ENCODE measurements at places on chromosomes 5 and 9.

DNA sequence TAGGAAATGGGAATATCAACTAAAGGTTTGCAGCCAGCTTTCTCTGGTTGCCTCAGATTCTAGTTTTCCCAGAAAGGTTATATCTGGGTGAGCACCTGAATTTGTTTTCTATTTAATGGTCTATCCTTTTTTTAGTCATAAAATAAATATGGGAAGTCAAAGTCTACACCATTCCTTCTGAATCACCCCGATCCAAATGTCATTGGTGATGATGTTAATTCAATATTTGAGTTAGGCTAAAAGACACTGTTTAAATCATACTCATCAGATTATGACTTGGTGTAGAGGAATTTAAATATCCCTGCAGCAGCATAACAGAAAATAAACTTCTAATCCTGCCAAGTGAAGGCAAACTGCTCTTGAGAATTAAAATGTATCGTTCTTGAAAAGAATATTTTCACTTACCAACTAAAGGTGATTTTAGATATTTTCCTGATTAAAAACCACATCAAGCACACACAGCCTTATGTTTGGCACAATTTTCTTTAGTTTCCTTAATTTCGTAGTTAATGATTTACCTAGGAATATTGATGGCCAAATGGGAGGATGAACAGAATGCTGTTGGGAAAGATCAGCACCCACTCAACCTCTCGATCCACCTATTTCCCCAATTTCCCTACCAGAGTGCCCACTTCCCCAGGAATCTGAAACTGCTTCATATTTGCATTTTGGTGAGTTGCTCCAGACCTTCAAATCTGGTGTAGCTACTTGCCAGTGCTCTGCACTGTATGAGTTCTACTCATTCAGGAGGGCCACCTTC lies 103.1 kb upstream of the TSLP start:
- no peak for DNase-seq

GRCh38 chr9:37456817-37457216 lies 8.4 kb downstream of the ZBTB5 start:
- DNase-seq = no peak

- no peak for DNase-seq
Observed at GRCh38 chr9:127451608-127451857, 223 bp downstream of the LRSAM1 start.

GRCh38 chr5:102313912-102314311 lies 17.8 kb upstream of the SLCO4C1 start:
- no peak for DNase-seq

DNA sequence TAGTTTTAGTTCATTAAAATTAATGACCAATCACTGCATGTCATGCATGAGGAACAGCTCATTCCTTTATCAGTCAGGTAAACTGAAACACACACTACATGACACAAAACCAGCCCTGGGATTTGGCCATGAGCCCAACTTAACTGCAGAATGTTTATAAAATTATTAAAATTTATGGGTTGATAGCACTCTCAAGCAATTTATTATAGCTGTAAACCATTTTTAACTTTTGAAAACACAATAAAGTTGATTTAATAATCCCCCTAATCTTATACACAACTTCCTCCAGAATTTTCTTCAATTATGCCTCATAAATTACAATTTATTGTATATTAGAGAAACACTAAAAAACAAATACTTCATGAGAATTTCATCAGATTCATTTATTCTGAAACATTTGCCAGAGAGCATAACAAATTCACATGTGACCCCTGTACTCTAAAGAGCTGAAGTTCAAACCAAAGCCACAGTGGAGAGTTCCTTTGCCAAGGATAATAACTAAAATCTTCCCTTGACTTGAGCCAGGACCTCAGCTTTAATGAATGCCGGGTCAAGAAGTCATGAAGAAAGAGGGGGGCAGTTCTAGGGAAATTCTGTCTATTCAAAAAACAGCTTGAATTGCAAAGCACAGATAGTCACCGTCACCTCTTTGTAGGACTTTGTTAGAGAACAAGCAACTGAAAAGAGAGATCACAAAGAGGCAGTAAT lies 763.7 kb upstream of the GRAMD2B start:
- no peak for DNase-seq

GRCh38 chr5:50863534-50864170 lies 197.2 kb downstream of the PARP8 start:
- DNase-seq = no peak

GRCh38 chr9:6147846-6148245 lies 67.8 kb upstream of the IL33 start:
- DNase-seq = no peak

GRCh38 chr9:92607088-92607487 lies 62.8 kb downstream of the IPPK start:
- no peak for DNase-seq

DNA sequence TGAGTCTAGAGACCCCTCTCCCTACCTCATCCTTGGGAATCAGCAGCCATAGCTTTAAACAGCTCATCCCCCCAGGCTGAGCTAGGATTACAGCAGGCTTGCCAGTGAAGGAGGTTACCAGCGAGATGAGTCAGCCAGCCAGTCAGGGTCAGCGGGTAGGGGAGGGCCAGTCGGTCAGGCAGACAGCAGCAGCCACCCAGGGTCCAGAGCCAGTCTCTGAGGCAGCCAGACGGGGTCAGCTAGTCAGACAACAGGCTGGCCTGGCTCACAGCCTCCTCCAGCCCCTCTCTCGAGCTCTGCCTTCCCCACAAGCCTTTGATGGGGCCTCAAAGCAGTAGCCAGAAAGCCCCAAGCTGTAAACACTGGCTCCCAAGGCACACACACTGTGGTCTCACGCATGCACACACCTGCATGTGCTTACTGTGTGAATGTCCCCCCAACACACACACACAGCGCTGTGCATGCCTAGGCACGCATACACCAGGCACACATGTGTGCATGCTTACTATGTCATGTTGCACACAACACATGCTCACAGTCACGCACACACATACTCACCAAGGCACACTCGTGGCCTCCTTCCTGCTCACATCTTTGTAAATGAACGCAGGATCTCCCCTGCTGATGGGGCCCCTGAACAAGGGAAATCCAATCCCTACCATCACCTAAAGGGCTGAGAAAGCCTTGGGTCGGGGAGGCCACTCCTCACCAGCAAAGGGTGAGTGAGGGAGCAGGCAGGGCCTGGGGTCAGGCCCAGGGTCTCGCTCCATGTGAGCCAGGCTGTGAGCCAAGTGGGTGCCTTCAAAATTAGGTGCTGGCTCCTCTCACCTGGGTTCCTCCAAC lies 28.2 kb upstream of the CPLX2 start:
- DNase-seq = no peak

DNA sequence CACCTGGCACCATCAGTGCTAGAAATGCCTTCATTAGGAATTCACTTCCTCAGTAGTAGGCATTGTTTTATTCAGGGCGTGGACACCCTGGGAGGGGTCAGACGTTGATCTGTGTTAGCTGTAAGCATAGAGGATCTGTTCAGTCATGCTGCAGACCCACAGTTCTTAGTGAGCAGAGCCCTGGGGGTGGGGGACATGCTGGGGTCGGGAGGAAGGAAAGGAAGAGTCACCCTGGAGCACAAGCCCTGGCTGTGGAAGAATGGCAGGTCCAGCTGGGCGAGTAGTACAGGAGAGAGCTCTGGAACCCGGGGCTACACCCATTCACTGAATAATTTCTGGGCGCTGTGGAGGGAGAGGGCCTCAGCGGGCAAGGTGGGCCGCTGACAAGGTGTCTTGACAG lies 172.5 kb downstream of the FSTL4 start:
- no peak for DNase-seq

- DNase-seq = no peak
Observed at GRCh38 chr9:105150991-105151685, 93.3 kb upstream of the SLC44A1 start.

DNA sequence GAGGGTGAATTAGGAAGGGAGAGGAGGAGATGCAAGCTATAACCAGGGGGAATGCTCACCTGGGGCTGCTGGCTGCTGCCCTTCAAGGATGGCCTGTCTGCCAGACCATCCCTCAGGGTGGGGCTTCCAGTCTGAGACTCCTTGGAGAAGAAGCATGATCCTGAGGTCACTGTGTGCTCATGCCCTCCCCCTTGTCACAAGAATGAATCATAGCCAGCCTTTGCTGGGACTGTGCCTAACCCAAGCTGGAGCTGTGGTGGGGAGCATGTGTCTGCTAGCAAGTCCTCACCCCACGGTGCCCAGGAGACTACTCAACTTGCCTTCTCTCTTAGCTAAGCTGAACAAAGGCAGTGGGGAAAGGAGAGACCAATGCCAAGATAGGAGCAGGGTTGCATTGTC lies 463.6 kb downstream of the SPOCK1 start:
- no peak for DNase-seq

GRCh38 chr9:28287455-28287854 lies 714.2 kb upstream of the C9orf72 start:
- DNase-seq = no peak

DNA sequence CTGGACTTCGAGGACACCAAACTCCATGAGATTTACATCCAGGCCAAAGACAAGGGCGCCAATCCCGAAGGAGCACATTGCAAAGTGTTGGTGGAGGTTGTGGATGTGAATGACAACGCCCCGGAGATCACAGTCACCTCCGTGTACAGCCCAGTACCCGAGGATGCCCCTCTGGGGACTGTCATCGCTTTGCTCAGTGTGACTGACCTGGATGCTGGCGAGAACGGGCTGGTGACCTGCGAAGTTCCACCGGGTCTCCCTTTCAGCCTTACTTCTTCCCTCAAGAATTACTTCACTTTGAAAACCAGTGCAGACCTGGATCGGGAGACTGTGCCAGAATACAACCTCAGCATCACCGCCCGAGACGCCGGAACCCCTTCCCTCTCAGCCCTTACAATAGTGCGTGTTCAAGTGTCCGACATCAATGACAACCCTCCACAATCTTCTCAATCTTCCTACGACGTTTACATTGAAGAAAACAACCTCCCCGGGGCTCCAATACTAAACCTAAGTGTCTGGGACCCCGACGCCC lies 1.3 kb downstream of the PCDHGC3 start:
- no peak for DNase-seq

DNA sequence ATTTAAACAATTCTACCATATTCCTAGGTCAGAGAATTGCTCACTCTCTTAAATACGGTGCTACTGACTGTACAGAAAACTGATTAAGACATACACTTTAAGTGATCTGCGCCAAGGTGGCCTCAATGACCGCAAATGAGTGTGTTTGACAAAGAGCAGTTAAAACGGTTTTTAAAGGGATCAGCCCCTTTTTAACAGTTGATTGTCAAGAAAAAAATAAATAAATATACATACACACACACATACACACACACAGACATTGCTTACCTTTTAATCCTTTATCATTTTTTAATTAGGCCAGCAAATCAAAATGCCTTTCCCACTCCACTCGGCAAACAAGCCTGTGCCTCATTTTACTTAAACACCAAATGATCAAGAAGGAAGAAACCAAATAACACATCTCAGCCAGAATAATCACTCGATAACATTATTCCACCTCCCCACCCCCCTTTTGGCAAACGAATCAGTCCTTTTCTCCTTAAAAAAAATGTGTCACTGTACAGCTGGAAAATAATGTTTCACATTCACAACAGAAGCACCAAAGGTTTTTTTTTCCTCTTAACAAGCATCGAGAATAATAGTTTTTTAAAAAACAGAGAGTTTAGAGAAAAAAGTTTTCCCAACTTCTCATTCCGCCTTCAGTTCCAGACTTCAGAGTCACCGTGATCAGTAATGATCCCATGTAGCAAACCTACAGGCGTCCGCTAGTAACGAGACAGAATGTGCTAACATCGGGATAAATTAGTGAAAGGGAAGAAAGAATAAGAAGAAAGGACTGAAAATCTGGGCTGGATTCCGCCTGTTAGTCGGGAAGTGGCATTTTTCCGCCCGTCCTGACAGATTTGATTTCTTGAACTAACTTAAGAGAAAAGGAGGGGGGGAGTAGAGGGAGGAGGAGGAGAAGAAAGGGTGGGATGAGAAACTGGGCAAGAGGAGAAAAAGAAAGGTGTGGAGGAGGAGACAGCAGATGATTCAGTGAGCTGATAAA lies at the start of gene ZNF608:
Gene ZNF608, minus strand, starts transcription at position 712 of the 988 bp plus-strand sequence. CDS start 1,650 bp downstream, outside the sequence.
- DNase-seq = no peak

DNA sequence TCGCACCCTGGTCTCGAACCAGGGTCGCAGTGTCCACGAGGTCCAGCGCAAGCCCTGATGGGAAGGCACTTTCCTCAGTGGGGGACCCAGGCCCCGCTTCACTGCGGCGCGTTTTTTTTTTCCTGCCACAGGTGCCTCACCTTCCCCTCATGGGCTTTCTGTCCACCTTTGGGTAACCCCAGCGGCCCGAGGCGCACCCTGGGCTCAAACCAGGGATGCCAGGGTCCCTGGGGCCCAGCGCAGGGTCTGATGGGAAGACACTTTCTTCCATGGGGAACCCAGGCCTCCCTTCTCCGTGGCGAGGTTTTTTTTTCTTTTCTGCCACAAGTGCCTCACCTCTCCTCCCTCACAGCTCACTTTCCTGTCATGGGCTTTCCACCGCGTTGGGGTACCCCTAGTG lies 1269.9 kb downstream of the FOXD4L5 start:
- DNase-seq = no peak

DNA sequence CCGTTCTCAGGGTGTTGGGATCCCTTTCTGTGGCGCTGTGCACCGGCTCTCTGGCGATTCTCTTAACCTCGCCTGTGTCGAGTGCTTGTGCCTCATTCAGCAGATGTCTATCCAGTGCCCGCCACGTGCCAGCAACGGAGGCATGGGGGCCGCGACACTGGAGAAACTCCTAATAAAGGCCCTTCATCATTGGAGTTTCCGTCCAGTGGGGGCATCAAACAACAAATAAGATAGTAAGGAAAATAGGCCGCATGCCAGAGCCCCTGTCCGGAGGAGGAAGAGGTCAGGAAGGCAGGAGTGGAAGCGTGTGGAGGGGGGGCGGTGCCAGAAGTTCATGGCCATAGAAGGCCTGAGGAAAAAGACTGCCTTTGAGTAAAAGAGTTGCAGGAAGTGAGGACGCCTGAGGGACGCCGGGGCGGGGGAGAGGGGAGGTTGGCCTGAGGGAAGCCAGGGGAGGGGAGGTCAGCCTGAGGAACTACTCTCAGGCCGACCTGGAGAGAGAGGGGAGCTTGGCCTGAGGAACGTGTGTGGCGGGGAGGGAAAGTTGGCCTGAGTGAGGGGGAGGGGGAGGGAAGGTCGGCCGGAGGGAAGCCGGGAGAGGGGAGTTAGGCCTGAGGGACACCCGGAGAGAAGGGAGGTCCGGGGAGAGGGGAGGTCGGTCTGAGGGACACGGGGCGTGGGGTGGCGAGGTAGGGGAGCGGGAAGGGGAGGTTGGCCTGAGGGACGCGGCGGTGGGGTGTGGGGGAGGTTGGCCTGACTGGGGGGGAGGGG lies 82.2 kb downstream of the CACNA1B start:
- DNase-seq = no peak

GRCh38 chr5:94442991-94443390 lies 175.4 kb downstream of the KIAA0825 start:
- no peak for DNase-seq

DNA sequence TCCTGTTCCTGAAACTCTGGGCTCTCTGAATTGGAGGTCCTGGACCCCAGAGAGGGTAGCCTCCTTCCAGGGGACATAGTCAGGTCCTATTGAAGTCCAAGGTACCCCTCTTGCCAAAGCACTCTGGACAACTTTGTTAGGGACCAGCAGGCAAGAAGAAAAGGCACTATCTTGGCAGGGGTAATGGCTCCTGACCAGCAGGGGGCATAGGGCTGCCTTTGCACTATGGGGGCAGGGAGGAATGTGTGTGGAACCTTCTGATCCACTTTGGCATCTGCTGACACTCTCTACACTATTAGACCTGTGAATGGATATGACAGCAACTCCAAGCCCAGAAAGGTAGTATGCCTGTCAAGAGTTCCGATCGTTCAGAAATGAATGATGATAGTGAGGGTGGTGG lies 179.0 kb upstream of the CD180 start:
- no peak for DNase-seq

- no peak for DNase-seq
Observed at GRCh38 chr9:124423591-124423990, 8.3 kb upstream of the PSMB7 start.

GRCh38 chr5:89268460-89268859 lies 385.5 kb upstream of the MEF2C start:
- DNase-seq = no peak
